ENCODE measurements at places on chromosomes 2 and 18. TPM values are rescaled to one million over a fixed set of nuclear protein-coding genes. Genes with fewer than 3 reads are reported as not detected.

- no peak overlapping the region for H3K4me3 ChIP-seq
- no peaks in the 10 kb centered on the region for H3K36me3 ChIP-seq
- H3K4me1 ChIP-seq = no peaks in the 10 kb centered on the region
Observed at GRCh38 chr2:219629976-219630695, 2.7 kb downstream of the SLC4A3 start.

DNA sequence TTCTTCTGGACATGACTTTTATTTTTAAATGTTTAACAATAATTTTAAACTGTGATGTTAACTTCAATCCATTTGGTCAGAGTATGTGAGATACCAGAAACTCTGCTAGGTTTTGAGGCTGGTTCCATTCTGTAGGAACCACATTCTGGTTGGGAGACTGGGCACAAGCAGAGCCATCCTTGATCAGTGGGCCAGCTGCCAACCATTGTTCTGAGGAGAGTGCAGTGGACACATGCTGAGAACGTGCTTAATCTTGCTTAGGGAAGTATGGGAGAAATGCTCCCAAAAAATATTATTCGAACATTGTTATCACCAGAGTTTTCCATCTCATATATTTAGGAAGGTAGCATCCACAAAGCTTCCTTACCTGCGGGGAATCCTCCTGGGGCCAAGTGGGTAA is 155.8 kb downstream of the RTN4 start:
- no peak overlapping the region for H3K4me3 ChIP-seq
- no peak overlapping the region for H3K27ac ChIP-seq
- peaks cover 91% of the 10 kb centered on the region for H3K36me3 ChIP-seq
- H3K4me1 ChIP-seq = no peaks in the 10 kb centered on the region
- no peaks in the 10 kb centered on the region for H3K27me3 ChIP-seq

The RBM44 gene
- 1.2 TPM for total RNA-seq

GRCh38 chr18:38421021-38421420 is 855.4 kb upstream of the CELF4 start:
- no peak for DNase-seq
- H3K4me1 ChIP-seq = no peaks in the 10 kb centered on the region
- H3K27me3 ChIP-seq = no peaks in the 10 kb centered on the region
- no peak overlapping the region for H3K27ac ChIP-seq
- no peak overlapping the region for H3K4me3 ChIP-seq
- H3K36me3 ChIP-seq = no peaks in the 10 kb centered on the region

- H3K4me1 ChIP-seq = peaks cover 6% of the 10 kb centered on the region
- no peaks in the 10 kb centered on the region for H3K36me3 ChIP-seq
- no peak overlapping the region for H3K27ac ChIP-seq
- no peak for DNase-seq
- H3K27me3 ChIP-seq = 0 out of 2 replicates have a peak, but pooled peaks cover 3% of the 10 kb centered on the region
- no peak overlapping the region for H3K4me3 ChIP-seq
Observed at GRCh38 chr2:109270505-109271312, 141.7 kb downstream of the SH3RF3 start.

The CCBE1 gene
- not detected for total RNA-seq

The CXCR1 gene
- not detected for total RNA-seq

DNA sequence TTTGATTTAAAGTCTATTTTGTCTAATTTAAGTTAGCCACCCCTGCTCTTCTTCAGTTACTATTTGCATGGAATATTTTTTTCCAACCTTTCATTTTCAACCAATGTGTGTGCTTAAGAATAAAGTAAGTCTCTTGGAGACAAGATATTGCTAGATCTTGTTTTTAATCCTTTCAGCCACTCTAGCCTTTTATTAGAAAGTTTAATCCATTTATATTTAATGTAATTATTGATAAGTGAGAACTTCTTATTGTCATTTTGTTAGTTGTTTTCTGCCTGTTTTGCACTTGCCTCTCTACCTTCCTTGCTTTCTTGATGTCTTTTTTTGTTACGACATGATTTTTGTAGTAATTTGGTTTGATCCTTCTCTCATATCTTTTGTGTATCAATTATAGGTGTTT is 46.4 kb downstream of the CCDC148 start:
- no peaks in the 10 kb centered on the region for H3K27me3 ChIP-seq
- no peaks in the 10 kb centered on the region for H3K4me1 ChIP-seq
- no peaks in the 10 kb centered on the region for H3K36me3 ChIP-seq
- H3K27ac ChIP-seq = no peak overlapping the region

DNA sequence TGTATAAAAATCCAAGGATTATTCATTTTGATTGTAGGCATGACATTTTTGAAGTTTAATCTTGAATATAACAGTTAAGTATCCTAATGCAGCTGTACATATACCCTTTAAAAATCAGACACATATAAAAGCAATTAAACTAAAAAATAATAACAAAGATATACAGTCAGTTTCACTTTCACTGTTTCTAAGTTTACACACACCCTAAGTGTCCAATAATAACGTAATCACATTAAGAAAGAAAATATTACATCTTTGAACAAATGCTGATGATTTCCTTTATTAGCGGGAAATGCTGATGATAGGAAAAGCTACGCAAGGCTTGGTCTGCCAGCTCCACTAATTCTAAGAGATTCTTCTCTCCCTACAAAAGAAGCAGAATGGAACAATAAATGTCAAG is 38.8 kb downstream of the RTTN start:
- peaks cover 36% of the 10 kb centered on the region for H3K36me3 ChIP-seq
- no peaks in the 10 kb centered on the region for H3K4me1 ChIP-seq
- no peaks in the 10 kb centered on the region for H3K27me3 ChIP-seq

DNA sequence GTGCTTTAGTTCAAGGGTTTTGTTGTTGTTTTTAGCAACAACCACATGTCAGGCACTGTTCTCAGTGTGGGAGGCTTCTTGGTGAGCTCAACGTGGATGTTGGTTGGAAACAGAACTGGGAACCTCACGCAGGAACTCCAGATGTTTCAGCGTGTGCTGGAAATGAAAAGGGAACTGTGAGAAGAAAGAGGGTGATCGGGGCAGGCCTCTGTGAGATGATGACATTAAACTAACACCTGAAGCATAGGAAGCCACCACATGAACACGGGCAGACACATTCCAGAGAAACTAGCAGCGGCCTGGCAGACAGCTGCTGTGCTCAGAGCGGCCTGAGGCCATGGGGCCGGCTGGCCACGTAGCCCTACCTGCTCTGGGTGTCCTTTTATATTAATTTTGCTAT is 66.4 kb downstream of the COA5 start:
- H3K27ac ChIP-seq = no peak overlapping the region
- H3K36me3 ChIP-seq = no peaks in the 10 kb centered on the region

The POTEI gene
- total RNA-seq = 0.87 TPM

DNA sequence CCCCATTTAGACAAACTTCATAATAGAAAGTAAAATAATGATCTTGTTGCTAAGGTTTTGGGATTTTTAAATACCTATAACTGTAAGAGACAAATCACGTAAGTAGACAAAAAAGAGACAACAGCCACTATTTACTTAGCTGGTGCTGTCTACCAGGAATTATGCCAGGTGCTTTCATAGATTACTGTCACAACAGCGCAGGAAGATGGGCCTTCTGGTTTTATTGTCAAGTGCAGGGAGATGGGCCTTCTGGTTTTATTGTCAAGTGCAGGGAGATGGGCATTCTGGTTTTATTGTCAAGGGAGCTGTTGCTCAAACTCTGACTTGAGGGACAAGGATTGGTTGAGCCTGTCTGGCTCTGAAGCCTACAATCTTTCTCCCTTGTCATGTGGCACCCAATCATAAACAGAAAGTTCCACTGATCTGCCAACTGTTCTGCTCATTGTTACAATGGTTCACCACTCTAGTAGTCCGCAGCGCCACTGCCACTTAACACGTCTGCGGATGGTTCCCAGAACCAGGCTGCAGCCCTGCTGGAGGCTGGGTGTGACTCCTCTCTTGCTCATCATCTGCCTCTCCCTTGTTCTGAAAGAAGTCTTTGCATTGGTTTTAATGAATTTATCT is 95.0 kb downstream of the RNF144A start:
- H3K4me1 ChIP-seq = no peaks in the 10 kb centered on the region
- no peaks in the 10 kb centered on the region for H3K36me3 ChIP-seq

GRCh38 chr2:144032566-144032965 is 487.4 kb downstream of the ZEB2 start:
- no peaks in the 10 kb centered on the region for H3K27me3 ChIP-seq
- no peak for DNase-seq
- H3K4me1 ChIP-seq = no peaks in the 10 kb centered on the region
- no peak overlapping the region for H3K27ac ChIP-seq

The TNFRSF11A gene
- 1.2 TPM for total RNA-seq

The NABP1 gene
- 52.4 TPM for total RNA-seq

GRCh38 chr2:174692256-174692919 is 71.9 kb downstream of the CHRNA1 start:
- H3K27ac ChIP-seq = no peak overlapping the region
- no peak for DNase-seq
- H3K27me3 ChIP-seq = no peaks in the 10 kb centered on the region
- H3K4me3 ChIP-seq = no peak overlapping the region
- no peaks in the 10 kb centered on the region for H3K36me3 ChIP-seq
- peaks cover 21% of the 10 kb centered on the region for H3K4me1 ChIP-seq

DNA sequence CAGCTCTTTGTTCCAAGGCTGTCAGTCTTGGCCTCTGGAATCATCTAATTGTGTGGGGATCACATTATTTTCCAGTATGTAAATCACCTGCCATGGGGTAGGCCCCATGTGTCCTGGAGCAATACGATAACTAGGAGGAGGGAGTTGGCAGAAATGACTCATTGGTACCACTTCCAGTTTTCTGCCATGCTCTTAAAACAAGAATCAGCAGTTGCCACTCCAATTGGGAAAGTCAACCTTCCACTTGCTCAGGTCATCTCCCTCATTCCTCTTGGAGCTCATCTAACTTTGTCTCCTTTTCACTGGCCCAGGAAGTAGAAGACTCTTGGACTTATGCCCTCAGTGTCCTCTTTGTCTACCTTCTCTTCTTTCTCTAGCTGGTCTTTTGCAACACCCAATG is 487.0 kb downstream of the SLC4A3 start:
- H3K27me3 ChIP-seq = no peaks in the 10 kb centered on the region
- no peak overlapping the region for H3K4me3 ChIP-seq
- no peaks in the 10 kb centered on the region for H3K36me3 ChIP-seq
- no peaks in the 10 kb centered on the region for H3K4me1 ChIP-seq
- no peak overlapping the region for H3K27ac ChIP-seq
- no peak for DNase-seq

DNA sequence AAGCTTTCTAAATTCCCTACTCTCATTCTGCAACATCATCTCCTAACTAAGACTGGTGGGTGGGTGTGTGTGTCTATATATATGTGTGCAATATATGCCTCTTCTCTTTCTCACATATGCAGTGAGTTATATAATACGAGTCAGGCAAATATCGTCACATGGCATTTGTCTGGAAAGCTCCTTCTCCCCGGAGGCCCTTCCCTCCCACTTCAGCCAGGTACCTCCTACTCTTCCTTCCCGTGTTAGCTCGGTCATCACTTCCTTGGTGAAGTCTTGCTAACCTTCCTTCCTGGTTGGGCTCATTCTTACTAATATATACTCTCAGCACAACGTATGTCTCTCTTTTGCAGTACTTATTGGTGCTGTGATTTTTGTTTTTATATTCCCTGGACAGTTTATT is 66.4 kb upstream of the NCK2 start:
- DNase-seq = no peak
- H3K4me1 ChIP-seq = no peaks in the 10 kb centered on the region
- H3K27me3 ChIP-seq = no peaks in the 10 kb centered on the region
- no peaks in the 10 kb centered on the region for H3K36me3 ChIP-seq

- DNase-seq = no peak
- H3K27ac ChIP-seq = no peak overlapping the region
- H3K4me3 ChIP-seq = no peak overlapping the region
- peaks cover 4% of the 10 kb centered on the region for H3K4me1 ChIP-seq
Observed at GRCh38 chr2:109339519-109339966, 210.5 kb downstream of the SH3RF3 start.

GRCh38 chr2:176534798-176535466 is 265.7 kb downstream of the MTX2 start:
- DNase-seq = no peak
- H3K4me3 ChIP-seq = no peak overlapping the region
- no peaks in the 10 kb centered on the region for H3K27me3 ChIP-seq
- H3K36me3 ChIP-seq = no peaks in the 10 kb centered on the region
- H3K27ac ChIP-seq = no peak overlapping the region

DNA sequence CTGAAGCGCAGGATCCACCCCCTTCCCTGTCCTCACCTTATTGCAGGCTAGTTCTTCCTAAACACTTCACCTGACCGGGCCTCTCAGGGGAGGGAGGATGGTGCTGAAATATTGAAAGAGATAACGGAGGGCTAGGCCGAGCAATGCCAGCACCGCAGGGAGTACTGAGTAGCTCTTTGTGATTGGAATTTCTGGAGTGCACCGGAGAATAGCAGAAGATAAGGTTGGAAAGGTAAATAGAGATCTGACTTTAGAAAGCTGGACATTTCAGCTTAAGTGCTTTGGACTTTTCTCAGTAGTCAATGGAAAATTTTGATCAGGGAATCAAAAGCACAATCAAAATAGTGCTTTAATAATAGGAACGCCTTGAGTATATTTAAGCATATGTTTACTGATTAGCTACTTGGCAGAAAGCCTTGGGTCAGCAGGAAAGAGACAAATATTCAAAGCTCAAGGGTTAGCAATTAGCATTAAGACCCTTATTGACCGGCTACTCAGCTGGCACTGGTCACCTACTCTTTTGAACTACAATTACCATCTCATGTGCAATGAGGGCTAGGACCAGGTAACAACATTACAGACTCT is 142.9 kb upstream of the NDUFV2 start:
- H3K36me3 ChIP-seq = no peaks in the 10 kb centered on the region
- DNase-seq = no peak
- no peaks in the 10 kb centered on the region for H3K27me3 ChIP-seq
- H3K27ac ChIP-seq = no peak overlapping the region
- H3K4me3 ChIP-seq = no peak overlapping the region
- H3K4me1 ChIP-seq = no peaks in the 10 kb centered on the region

- no peaks in the 10 kb centered on the region for H3K27me3 ChIP-seq
- H3K4me1 ChIP-seq = peaks cover 3% of the 10 kb centered on the region
Observed at GRCh38 chr2:127181851-127182250, 38.2 kb downstream of the CYP27C1 start.

- no peaks in the 10 kb centered on the region for H3K27me3 ChIP-seq
- H3K36me3 ChIP-seq = peaks cover 8% of the 10 kb centered on the region
- no peak for DNase-seq
- H3K27ac ChIP-seq = no peak overlapping the region
Observed at GRCh38 chr2:118097657-118098056, 9.4 kb downstream of the INSIG2 start.

DNA sequence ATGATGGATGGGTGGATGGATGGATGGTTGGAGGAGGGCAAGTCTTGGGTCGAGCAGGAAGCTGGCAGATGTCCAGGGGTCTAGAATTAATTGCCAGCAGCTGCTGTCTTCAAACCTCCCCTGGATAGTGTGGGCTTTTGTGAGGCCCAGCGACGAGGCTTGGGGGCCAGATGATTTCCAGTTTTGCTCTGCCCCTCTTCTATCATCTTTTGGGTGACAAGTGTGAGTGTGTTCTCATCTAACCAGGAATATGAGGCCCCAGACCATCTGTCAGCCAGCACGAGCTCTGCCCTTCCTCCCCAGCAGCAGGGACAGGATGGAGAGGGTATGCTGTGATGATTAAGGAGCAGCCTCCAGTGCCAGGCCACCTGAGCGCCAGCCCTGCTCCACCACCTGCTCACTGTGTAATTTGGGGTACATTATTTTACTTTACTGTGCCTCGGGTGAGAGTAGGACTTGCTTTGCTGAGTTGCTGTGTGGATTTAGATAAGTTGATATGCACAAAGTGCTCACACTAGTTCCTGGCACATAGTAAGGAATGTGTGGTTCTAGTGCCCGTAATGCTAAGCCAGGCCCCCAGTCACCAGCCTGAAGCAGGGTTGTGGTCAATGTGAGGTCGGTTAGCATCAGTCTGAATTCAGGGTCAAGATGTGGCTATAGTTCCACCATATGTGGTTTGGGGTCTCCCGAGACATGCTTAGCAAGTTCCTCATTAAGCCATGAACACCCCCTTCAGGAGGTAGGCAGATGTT is 251.1 kb downstream of the CYP26B1 start:
- H3K27ac ChIP-seq = no peak overlapping the region
- DNase-seq = no peak
- H3K4me1 ChIP-seq = no peaks in the 10 kb centered on the region
- no peak overlapping the region for H3K4me3 ChIP-seq
